Non-pigmented ciliary epithelial cell (primary cell): ENCODE measurements at places on chromosomes 3 and 15.
A peak's percentile ranks its signal among the peaks of the same experiment; 100 is the strongest.

DNA sequence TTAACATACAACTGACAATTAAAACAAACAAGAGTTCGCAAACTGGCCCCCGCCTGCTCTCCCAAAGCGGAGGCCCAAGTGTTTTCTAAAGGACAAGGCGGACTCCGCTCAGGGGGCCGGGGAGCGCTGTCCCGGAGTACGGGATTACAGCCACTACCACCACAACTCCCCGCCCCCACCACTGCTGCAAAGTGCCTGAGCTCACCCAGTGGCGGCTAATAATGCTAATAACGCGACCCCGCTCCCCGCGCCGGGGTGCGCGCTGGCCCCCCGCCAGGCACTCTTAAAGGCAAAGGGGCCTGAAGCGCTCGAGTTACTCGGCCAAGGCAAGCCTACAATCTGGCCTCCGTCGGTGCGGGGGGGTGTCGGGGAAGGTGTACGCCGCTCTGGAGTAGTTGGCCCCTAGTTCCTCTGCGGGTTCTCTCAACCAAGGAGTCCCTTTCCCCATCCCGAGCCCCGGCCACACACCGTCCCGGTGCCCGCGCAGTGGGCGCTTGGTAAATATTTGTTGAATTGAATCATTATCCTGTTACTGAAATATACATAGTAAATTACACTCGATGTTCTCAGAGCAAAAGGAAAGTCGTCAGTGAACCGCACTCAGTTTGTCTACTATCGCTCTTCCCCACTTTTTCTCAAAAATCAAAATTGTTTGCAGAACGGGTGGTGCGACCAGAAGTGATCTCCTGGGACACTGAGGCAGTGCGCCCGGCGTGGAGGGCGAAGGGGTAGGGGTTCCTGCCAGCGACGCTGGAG is 827 bp downstream of the WNT5A start:
- no peak for DNase-seq

DNA sequence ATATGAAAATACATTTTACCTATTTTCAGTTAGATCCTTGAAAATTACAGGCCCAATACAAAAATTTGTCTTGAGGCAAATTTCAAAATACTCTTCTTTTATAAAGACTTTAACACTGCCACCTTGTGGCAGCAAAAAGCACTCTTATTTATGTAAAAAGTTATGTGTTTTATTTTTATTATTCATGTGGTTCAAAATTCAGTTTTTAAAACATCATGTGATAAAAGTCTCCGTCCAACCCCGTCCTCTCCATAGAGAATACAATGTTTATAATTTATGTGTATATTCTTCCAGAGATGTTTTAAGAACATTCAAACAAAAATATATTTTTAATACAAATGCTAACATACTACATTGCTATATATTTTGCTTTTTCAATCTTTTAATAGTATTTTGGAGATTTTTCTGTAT is 36.9 kb upstream of the TRIM59 start:
- no peak for DNase-seq

- no peak for DNase-seq
Measured at GRCh38 chr15:25572191-25572590, 133.4 kb upstream of the UBE3A start.

- DNase-seq: no peak
Measured at GRCh38 chr3:178392511-178392926, 143.7 kb upstream of the KCNMB2 start.

- no peak for DNase-seq
Measured at GRCh38 chr3:170634663-170635384, 48.9 kb upstream of the SLC7A14 start.

DNA sequence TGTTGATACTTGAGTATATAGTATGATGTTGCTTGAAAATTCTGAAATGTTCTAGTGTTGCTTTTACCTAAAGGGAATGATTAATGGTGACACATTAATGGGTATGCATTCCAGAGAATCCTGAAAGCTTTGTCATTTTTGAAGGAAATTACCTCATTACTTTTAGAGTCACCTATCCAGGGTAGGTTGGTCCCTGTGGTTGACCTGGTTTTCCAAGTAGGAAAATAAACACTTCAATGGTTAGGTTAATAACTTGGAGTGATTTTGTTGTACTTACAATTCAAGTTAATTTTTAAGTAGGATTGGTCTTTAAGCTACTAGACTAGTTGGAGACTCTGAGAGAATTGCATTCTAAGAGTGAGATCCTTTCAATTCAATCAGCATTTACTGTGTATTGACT is 31.0 kb downstream of the MITF start:
- DNase-seq: no peak

GRCh38 chr15:74642734-74643664 is 27.4 kb downstream of the CLK3 start:
- peak; percentile 20 for DNase-seq

DNA sequence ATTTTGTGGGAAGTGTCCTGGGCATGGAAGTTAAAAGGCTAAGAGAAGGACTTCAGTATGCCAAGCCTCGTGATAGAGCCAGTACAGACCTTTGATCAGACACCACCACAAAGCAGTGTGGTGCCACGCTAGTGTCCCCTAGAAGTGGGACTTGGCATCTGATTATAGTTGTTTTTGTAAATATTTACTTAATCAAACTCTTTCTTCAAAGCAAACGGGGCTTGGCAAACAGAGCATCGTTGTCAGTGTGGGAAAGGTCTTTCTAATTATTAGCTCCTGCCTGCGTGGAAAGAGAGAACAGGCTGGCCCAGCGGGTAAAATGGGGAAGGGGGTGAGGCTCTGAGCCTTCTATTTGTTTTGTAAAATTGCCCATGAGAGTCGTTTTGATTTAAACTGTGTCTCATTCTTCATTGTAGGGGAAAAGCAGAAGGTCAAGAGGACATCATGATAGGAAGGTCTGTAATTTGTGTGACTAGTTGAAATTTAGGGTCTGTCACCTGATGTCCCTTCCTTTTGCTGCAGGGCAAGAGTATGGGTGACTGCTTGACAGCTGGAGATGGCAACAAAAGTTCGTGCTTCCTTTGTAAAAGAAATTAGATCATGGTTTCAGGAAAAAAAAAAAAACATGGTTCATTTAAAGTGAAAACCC is 105.0 kb downstream of the IQCH start:
- no peak for DNase-seq

- DNase-seq: no peak
Measured at GRCh38 chr15:64842096-64842939, 603 bp downstream of the PLEKHO2 start.

GRCh38 chr15:41996376-41996775 is 24.0 kb upstream of the EHD4 start:
- no peak for DNase-seq
